Suppressor macrophage (primary cell): ENCODE measurements at places on chromosomes 3 and 15.

- DNase-seq = no peak
Observed at GRCh38 chr3:63855333-63855940, 8.2 kb downstream of the THOC7 start.

DNA sequence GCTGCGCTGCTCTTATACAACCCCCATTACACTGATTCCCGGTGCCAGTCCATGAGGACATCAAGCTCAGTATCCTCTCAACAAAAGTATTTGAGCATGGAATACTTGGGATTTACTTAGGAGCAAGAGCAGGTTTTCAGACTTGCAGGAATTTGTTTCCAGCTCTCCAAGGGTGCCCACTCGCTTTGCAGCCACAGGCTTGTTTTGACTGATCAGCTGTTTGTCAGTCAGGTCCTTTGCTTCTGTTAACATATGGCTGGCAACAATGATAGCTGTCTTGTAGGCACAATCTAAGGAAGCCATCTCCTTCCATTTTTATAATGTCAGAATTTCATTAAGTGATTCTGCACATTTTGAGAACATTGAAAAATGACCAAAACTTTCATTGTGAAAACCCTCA lies 38.2 kb upstream of the MCF2L2 start:
- no peak for DNase-seq

- no peak for DNase-seq
Observed at GRCh38 chr15:67832897-67833709, 6.7 kb downstream of the RNU6-1 start.

DNA sequence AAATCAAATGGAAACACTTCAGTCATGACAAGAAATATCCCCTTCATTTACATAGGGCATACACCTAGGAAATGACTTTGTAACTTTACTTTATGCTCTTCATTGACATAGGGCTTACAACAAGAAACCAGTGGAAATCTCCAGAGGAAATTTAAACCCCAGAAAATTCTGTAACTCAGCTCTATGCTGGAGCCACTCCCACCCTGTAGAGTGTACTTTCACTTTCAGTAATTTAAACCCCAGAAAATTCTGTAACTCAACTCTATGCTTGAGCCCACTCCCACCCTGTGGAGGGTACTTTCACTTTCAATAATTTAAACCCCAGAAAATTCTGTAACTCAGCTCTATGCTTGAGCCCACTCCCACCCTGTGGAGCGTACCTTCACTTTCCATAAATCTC lies 987.1 kb upstream of the CADM2 start:
- DNase-seq = no peak

GRCh38 chr3:174859756-174860155 lies 622 bp downstream of the NAALADL2 start:
- DNase-seq = no peak

DNA sequence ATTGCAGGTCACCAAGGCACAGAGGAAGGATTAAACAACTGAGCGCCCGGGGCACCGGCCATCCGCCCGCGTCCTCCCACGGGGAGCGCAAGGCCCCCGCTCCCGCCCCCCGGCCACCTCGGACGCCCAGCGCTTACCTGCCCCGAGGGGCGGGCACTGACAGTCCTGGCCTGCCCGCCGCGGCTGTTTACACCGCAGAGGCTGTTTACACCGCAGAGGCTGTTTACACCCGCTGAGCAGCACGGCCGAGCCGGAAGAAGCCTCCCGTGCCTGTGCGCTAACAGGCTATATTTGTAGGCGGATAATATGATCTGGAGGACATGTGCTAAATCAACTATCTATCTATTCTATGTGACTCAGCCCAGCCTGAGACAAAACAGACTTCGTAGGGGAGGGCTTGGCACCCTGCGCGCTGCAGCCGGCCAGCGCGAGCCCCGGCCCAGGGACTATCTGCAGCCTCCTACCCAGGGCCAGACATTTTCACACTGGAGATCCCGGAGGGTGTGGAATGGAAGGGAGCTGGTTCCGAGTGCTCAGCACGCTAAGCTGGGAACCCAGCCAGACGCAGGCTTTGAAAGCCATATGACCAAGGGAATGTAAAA lies at the start of gene LRRC2:
Gene LRRC2 (minus strand): TSS at position 263 of the 602 bp plus-strand sequence. CDS start 14,711 bp downstream, outside the sequence.
- peak; percentile 39 for DNase-seq

DNA sequence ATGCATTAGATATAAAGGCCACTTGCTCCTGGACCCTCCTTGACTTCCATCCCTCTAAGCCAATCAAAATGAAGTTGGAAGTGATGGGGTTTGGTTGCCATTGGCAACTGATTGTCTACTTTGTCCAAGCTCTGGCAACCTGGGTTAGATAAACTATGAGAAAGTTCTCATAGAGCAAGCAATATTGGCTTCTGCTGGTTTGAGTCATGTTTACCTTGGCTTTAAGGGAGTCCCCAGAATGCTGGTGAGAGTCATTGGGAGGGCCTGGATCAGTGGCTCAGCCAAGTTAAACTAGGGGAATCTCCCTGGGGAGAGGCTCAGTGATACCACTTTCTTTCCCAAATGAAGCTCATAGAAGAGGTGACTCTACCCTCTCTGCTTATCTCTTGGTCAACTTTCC lies 176.3 kb upstream of the ROPN1 start:
- DNase-seq = no peak

DNA sequence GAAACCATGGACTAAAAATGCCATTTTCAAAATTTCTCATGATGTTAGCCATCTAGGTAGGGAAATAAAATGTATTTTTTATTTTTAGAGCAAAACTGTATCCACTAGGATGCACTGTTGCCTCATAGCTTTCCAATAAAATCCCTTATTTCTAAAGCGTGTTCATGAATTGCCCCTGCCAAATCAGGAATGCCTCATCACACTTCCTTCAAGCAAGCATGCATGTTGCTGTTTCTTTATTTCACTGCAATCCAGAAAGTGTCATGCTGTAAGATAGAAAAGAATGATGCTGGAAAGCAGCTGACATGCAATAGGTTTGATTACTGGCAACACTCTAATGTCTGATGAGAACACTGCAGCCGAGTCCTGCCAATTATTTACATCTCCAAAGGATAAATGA lies 239.5 kb downstream of the CHL1 start:
- no peak for DNase-seq

- no peak for DNase-seq
Observed at GRCh38 chr15:48143856-48144255, 23.1 kb downstream of the SLC24A5 start.

DNA sequence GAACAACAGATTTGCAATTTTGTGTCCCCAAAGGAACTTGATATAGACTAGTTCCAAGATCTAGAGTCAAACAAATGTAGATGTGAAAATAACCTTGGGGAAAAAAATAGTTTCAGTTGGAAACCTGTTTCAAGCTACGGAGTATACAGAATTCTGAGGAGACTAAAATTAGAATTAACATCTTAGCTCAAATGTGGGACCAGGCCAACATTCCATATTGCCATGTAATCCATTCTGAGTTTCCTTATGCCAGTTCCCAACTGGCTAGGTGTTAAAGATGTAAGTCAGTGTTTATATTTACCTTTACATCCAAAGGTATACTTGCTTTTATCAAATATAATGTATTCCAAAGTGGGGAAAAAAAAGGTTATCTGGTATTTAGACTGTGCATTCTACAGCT lies 76.3 kb downstream of the UBE3A start:
- no peak for DNase-seq

- no peak for DNase-seq
Observed at GRCh38 chr3:89114841-89115223, 7.4 kb downstream of the EPHA3 start.

DNA sequence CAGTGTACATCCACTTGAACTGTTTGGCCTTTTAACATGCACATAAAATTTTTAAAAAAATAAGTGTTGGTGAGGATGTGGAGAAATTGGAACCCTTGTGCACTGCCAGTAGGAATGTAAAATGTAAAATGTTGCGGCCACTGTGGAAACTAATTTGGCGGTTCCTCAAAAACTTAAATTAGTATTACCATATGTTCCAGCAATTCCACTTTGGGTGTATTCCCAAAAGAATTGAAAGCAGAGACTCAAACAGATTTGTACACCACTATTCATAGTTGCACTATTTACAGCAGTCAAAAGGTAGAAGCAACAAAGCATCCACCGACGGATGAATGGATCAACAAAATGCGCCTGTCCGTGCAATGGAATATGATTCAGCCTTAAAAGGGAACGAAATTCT lies 55.2 kb upstream of the SEC61A1 start:
- DNase-seq = no peak

- DNase-seq = no peak
Observed at GRCh38 chr15:58627701-58628100, 121.8 kb downstream of the ADAM10 start.

GRCh38 chr3:163779396-163780344 lies 1298.6 kb downstream of the SI start:
- DNase-seq = no peak

DNA sequence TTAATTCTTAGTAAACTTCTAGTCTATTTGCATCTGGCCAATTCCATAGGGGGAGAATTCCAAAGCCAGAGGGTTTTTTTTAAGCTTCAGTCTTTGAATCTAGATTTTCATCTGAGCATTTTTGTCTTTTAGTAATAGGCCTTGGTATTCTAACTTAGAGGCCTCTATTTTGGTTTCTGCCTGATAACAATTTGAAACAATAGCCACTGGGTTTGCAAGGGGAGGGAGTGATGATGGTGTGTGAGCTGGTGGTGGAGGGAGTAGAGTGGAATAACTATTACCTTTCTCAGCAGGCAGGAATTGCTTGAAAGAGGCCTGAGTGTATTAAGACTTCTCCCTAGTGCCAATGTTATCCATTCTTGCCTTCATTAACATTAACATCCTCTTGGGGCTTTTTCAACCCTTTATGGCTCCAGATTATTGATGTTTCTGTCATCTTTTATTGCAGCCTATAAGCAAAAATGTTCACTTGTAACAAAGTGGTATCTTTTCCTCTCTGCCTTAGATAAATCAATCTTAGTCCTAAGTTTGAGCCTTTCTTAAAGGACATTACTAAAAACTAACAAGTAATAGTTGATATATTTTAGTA lies 26.5 kb upstream of the TCF12 start:
- DNase-seq = no peak

- peak; percentile 93 for DNase-seq
Observed at GRCh38 chr15:101115786-101116680, 135.8 kb downstream of the CHSY1 start.

GRCh38 chr15:64776402-64776786 lies 1.0 kb upstream of the RBPMS2 start:
- no peak for DNase-seq

DNA sequence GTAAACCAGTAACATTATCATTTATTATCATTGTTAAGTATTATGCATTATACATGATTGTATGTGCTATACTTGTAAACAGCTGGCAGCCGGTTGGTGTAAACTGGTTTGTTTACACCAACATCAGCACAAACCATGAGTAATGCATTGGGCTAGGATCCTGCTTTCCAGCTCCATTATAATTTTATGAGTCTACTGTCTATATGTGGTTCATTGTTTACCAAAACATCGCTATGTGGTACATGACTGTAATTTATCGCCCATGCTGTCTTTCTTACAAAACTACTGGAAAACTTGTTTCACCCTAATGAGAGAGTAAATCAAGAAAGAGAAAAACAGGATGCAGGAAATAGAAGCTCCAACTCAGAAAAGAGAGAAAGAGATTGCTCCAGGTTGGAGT lies 224.8 kb upstream of the CBLB start:
- DNase-seq = no peak

DNA sequence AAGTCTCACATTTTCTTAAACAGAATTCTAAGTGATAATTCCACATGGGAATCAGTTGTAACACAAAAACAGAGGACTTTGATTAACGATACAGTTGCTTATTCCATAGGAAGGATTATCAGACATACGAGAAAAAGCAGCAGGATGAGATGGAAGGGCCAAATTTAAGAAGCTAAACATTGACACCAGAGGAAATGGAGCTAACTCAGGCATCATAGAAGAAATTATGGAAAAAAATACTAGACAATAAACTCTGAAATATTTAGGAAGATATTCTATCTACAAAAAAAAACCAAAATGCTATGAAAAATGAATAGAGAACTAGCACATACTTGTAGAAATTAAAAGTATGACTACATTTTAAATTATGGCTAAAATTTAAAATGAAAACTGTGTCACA lies 776.1 kb downstream of the ROBO1 start:
- DNase-seq = no peak

DNA sequence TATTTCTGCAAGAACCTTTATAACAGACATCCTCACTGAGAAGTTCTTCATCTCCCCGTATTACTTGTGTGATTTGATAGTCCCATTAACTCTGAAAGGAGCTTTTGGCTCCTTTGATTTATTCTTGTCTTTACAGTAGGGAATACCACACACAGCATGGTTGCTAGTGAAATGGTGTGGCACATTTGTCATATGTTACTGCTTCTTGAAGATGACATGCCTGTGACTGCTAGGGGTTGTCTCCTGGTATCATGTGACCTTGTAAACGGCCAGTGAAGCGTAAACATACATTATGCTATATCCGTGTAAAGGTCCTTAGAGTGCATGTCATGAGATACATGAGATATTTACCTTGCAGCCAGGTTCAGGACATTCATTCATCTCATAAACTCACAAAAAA lies 197.9 kb downstream of the RYR3 start:
- no peak for DNase-seq

GRCh38 chr3:45441584-45442310 lies 53.4 kb downstream of the LARS2 start:
- DNase-seq = no peak

DNA sequence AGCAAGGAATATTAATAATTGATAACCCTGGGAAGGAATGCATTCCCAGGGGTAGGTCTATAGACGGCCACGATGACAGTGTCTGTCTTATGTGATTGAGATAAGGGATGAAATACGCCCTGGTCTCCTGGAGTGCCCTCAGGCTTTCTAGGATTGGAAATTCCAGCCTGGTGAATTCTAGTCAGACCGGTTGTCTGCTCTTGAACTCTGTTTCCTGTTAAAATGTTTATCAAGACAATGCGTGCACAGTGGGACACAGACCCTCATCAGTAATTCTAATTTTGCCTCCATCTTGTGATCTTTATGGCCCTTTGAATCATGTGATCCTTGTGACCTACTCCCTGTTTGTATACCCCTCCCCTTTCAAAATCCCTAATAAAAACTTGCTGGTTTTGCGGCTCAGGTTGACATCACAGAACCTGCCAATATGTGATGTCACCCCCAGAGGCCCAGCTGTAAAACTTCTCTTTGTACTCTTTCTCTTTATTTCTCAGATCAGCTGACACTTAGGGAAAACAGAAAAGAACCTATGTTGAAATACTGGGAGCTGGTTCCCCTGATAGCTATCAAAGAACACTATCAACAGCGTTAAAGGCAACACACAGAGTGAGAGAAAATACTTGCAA lies 183.3 kb downstream of the PDE8A start:
- DNase-seq = no peak

DNA sequence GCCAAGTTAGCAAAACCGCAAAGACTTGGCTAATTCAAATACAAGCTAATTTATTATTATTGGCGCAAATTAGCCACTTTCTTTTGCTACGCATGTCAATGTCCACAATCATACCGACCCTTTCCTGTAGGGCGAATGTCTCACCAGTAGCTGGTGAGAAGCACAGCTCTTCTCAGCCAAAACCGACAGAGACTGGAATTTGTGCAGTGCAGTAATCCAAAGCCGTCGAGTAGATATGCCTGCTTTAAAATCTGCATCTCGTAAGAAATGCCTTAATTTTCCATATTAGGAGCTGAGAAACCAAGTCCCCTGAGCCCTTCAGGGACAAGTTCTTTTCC lies 614 bp upstream of the MINDY2 start:
- no peak for DNase-seq

GRCh38 chr3:114356066-114356465 lies 62.2 kb downstream of the TIGIT start:
- DNase-seq = no peak

GRCh38 chr3:12507591-12508281 lies 23.5 kb downstream of the TSEN2 start:
- DNase-seq = no peak

GRCh38 chr3:38141173-38141951 lies 2.9 kb downstream of the MYD88 start:
- no peak for DNase-seq
